ENCODE measurements at places on chromosomes 12 and 14.
A peak's percentile ranks its signal among the peaks of the same experiment; 100 is the strongest.

DNA sequence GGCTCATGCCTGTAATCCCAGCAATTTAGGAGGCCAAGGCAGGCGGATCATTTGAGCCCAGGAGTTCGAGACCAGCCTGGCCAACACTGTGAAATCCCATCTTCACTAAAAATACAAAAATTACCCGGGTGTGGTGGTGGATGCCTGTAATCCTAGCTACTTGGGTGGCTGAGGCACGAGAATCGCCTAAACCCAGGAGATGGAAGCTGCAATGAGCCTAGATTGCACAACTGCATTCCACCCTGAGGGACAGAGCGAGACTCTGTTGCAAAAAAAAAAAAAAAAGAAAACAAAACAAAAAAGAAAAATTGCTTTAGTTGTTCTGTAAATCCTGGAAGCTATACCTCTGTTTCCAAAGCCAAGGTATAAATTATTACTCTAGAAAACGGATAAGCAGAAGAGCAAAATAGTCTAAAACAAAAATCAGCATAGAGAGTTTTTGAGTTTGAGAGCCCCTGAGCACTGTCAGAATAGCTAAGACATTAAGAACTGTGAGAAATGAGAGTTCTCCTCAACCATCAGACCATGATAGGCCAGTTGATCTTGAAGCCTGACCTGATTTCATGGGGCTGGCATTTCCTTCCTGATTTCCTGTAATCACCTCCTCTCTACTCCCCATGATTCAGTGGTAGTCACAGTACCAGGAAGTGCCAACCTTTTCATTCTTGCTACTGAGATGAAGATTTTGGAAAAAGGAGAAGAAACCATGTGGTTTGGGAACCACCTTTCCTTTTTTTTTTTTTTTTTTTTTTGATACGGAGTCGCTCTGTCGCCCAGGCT is 31.7 kb downstream of the ATP2A2 start:
- no peak for DNase-seq

DNA sequence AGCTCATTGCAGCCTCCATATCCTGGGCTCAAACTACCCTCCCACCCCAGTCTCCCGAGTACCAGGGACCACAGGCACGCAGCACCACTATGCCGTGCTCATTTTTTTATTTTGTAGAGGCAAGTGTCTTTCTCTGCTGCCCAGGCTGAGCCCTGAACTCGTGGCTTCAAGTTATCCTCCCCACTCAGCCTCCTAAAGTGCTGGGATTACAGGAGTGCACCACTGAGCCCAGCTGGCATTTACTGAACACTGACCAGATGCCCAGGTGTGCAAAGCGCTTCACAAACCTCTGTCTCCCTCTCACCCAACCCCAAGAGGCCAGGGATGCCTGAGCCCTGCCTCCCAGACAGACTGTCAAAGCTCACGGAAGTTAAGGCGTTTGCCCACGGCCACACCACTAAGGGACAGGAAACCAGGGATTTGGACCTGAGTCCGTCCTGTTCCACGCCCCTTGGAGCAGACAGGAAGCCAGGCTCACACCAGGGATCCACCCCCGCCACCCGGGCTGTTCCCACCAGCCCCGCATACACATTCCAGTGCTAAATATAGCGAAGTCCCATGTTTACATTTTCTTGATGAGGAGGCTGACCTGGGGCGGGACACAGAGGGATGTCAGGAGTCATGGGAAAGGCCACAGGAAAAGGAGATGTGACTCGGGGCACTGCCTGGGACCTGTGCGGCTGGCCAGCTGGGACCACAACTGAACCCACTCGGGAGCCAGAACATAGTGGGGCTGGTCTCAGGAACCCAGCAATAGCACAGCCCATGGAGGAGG is 51.2 kb downstream of the TESC start:
- DNase-seq = no peak

DNA sequence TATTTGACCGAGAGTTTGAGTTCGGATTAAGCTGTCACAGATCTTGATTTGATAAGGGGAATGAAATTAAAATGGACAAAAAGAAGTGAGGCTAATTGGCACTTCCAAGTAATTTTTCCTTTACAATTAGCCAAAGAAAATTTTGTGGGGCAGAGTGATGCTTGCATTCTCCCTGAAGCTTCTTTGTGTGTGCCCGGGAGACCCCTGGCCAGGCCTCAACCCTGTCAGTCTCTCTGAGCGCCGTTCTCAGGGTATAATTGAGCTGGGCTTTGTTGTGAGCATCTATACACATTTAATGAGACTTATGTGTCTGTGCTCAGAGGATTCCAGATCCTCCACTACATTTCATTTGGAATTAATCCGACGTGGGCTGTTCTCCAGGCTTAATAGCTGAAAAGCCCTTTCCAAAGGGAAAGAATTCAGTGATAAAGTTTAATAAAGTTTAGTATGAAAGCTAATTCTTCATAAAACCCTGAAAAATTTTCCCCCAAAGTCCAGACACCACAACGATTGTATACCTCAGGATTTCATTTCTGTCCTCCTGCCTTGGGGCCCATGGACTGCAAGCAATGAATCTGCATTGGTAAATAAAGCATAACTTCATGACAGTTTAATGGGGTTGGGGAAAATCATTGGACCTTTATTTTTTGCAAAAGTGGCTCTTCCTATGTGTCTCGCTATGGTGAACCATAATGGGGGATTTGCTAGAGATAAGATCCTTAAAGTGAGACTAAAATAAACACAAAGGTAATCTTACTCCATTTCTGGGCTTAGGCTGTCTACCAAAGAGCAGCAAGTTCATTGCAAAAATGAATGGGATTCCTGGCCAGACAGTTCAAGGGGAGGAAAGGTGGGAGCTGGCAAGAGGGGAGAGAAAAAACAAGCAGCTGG is 292.6 kb downstream of the C12orf75 start:
- no peak for DNase-seq

DNA sequence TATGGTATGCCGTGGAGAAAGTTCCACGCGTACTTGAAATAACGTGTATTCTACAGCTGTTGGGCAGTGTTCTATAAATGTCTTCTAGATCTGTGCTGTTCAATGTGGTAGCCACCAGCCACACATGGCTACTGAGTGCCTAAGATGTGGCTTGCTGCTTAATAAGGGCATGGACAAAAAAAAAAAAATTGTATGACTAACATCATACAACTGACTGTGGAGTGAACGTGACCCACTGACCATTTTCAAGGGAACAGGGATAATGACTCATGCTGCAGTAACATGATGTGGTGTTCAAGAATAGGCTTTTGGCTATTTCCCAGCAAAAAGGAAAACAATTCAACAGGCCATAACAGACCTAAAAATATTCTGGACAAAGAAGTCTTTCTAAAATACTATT is 13.0 kb downstream of the ATG14 start:
- DNase-seq = no peak

- DNase-seq = no peak
These were observed 11.1 kb upstream of the FOXN3 start for GRCh38 chr14:89428173-89428523.

DNA sequence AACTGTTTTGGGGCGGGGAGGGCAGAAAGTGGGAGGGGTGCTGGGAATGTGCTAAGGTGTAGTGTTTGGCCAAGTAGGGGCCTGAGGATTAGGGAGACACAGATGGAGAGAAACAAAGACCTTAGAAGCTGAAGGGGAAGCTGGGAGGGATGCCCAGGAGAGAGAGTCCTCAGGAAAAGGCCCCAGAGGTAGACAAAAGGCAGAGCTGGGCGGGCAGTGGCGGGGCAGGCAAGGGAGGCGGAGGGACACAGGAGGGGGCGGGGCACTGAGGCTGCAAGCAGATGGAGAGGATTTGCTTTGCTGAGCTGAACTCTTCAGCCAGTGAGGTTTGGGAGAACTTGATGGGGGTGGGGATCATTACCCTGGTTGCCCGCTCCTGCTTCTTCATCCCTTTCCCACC is 2.8 kb downstream of the PTMS start:
- DNase-seq = no peak

DNA sequence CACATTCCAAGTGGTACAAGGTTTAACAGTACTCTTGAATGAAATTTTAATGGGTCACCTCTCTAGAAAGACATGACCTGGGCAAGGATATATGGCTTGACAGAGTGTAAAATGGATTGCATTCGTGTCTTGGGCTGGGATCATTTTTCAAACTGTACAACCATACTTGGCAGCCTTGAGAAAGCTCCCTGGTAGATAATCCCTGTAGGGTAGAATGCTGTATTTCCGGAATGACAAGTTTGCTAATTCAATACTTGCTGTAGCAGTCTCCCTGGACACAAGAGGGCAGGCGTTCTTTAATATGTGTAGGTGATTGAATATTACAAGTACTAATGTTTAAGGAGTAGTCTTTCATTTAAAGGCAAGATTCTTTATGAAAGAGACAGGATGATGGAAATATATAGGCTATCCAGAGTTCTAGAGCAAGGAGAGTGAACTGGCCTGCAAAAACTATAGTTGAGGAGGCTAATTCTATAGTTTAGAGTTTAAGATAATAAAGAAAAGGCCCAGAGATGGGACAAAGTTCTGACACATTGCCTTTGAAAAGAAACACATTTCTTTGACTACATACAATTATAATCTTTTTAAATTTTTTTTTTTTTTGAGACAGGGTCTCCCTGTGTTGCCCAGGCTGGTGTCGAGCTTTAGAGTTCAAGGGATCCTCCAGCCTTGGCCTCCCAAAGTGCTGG is 53.4 kb downstream of the PLBD1 start:
- no peak for DNase-seq

DNA sequence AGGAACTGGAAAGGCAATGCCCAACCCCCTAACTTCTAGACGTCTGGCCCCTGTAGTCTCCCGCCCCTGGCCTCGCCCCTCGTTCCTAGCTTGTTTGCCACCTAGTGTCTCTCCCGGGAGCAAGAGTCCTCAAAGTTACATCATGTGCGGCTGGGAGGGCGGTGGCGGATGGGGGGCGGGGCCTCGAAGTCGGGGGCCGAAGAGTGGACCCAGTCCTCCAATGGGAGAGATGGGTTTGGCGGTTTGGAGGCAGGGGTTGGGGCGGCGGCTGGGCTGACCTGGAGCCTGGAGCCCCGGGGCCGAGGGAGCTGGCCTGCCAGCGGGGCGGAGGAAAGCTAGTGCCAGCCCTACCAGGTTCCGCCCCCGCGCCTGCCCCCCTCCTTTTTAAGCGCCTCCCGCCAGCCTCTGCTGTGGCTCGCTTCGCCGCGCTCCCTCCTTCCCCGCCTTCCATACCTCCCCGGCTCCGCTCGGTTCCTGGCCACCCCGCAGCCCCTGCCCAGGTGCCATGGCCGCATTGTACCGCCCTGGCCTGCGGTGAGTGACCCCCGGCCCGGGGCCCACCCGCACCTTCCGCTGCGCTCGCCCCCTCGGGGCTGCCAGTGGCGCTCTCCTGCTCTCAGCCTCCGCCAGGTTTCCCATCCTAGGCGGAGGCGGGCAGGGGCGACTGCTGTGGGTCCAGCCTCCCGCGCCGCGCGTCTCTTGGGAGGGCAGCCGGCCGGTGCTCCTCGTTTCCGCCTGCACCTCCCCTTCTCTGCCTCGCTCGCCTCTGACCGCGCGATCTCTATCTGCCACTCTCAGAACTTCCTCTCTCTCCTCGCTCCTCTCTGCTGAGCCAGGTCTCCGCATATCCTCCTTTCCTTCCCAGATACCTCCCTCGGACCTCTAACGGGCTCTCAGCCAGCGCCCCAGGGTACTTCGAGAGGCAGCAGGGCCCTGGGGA is at the start of gene PCK2:
TSS of gene PCK2 (plus strand) at position 411 of the 940 bp plus-strand sequence. CDS start at position 506, 95 bp downstream.
- peak; percentile 91 for DNase-seq

DNA sequence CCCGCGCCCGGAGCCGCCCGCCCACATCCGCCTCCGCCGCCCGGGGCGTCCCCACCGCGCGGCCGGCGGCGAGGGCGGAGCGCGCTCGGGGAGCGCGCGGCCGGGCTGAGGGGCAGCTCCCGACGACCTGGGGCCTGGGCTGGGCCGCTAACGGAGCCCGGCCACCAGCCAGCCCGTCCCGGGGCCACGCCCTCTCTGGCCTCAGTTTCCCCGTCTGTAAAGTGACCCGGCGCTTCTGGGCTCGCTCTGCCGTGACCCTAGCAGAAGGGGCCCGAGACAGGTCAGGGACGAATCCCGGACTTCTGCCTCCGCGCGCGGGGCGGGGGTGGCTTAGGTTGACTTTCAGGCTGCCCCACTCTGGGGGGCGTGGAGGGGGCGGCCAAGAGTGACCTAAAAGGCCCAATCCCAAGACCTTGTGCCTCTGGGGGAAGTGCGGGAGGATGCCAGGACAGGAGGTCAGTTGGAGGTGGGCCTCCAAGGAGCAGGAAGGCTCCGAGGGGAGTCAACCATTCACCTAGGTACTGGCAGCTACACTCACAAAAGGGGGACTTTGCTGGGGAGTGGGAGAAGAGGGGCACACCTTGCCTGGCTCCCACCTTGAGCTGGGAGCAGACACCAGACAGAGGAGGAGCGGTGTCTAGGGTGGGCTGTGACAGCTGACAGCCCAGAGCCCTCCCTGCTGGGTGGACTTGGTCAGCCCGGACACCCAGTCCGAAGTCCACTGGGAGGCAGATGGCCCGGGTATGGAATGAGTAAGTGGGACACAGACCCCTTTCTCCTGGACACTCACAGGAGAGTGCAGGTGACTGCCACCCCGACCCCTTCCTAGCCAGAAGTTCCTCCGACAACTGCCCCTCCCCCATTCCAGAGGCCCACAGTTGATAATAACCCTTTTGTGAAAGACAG is 486 bp upstream of the AKT1 start:
- peak; percentile 57 for DNase-seq

DNA sequence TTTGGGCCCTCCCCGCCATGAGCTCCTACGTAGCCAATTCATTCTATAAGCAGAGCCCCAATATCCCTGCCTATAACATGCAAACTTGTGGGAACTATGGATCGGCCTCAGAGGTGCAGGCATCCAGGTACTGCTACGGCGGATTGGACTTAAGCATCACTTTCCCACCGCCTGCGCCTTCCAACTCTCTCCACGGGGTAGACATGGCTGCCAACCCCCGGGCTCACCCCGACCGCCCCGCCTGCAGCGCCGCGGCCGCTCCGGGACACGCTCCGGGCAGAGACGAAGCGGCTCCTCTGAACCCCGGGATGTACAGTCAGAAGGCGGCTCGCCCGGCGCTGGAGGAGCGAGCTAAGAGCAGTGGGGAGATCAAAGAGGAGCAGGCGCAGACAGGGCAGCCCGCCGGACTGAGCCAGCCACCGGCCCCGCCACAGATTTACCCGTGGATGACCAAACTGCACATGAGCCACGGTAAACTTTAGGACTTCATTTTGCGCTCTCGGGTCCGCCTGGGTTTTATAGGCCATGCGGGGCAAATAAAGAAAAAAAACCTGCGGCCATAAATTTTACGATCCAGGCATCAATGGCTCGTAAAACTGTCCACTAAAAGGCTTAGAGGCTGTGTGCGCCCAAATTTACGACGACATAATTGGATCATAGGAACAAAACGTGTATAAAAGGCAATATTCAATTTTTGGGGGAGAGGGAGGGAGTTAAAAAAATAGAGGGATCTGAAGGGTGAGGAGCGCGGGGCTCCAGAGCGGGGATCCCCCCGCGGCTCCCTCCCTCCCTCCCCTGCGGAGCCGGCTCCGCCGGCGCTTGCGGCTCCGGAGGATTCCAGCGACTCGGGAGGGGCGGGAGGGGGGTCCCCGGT is 493 bp downstream of the HOXC5 start:
- DNase-seq = no peak

GRCh38 chr12:116969615-116970585 is 59.1 kb downstream of the FBXW8 start:
- DNase-seq = no peak

DNA sequence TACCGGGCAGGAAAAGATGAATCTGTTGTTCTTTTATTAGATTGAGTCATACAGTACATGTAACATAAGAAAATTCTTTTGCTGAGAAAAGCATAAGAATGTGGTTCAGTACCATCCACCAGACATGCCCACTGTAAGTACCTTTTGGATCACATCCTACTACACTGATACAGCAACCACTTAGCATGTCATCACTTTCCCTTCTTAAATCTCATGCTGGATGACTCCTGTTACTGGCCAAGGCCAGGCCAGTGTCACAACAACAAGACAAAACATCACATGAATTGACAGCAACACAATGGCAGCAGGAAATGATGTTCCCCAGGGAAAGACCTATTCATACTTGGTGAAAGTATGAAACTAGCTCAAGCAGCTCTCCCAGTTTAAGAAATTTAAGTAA is 46.4 kb downstream of the STXBP6 start:
- no peak for DNase-seq

Measured in activated naive CD4-positive, alpha-beta T cell treated with Interleukin-2 at 50 U/mL for 16 hours (primary cell).